ENCODE measurements at places on chromosomes 11 and 22. TPM values are rescaled to one million over a fixed set of nuclear protein-coding genes. Genes with fewer than 3 reads are reported as not detected.

Gene IL17REL
- not detected for total RNA-seq

Gene UCP3
- 2.7 TPM for total RNA-seq

Gene HNRNPUL2
- total RNA-seq, result 37.7 TPM

Gene TMEM218
- 24.6 TPM for total RNA-seq

Gene KDM4E
- total RNA-seq, result not detected

Gene CCDC15
- total RNA-seq, result 0.93 TPM

- no peak for DNase-seq
Observed at GRCh38 chr11:57294225-57295131, 30.3 kb downstream of the TNKS1BP1 start.

- DNase-seq, result no peak
Observed at GRCh38 chr22:36301384-36301828, 48.5 kb downstream of the APOL1 start.

GRCh38 chr22:27676545-27677213, 124.9 kb downstream of the MN1 start:
- DNase-seq, result no peak

GRCh38 chr11:100624346-100624745, 62.7 kb upstream of the ARHGAP42 start:
- DNase-seq, result no peak

DNA sequence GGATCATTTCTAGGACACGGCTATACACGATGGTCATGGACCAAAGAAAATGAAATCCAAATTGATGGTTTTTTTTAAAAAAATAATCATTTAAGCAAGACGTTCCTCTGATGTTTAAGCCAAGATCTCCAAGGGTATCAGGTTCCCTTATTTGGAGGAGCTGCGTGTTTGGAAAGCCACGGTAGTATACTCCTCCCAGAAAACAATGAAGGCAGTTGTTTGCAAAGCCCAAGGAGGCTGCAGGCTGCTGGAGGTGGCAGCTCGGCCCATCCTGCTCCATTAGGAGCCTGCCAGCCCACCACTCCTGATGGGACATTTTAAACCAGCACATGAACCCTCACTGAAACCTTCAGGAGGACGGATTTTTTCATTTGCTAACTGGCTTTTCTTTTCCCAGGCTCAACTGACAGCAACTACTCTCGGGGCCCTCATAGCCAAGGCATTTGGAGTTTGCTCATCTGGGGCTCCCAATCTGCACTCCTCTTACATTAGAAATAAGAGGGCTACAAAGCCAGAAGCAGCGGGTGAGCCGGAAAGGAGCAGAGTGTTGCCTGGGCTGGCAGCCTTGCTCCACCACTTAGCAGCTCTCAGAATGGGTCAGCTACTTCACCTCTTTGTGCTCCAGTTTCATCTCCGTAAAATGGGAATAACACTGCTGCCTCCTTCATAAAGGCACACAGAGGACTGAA, 58.4 kb downstream of the ABTB2 start:
- DNase-seq, result peak; percentile 22

- no peak for DNase-seq
Observed at GRCh38 chr22:32088084-32088483, 45.0 kb downstream of the SLC5A1 start.

All from mesenteric fat pad (tissue), 1 donor.